H9 (cell line): ENCODE measurements at places on chromosomes 5 and 9. TPM values are rescaled to one million over a fixed set of nuclear protein-coding genes. Genes with fewer than 3 reads are reported as not detected.

Gene PHF2
- total RNA-seq: 17.4 and 18.8 TPM in 2 replicates

Gene PPP3R2
- total RNA-seq: not detected in 2 replicates

Gene PCDHGA7
- total RNA-seq: 0.83 and 0.88 TPM in 2 replicates

Gene CAMK2A
- 0.15 and 0.33 TPM in 2 replicates for total RNA-seq

Gene PSAT1
- total RNA-seq: 215 and 225 TPM in 2 replicates

Gene DCTN4
- 45.1 and 48.5 TPM in 2 replicates for total RNA-seq

Gene CARD19
- total RNA-seq: 21.4 and 23.6 TPM in 2 replicates

Gene PCDHB6
- 0.22 TPM in 1 of 2 replicates, not detected in the other for total RNA-seq

Gene ATP10B
- 0.11 and 0.42 TPM in 2 replicates for total RNA-seq

Gene MARVELD2
- total RNA-seq: 29.5 and 30.3 TPM in 2 replicates

Gene APBA1
- 1.7 and 1.8 TPM in 2 replicates for total RNA-seq

Gene CRB2
- 2.9 and 3.6 TPM in 2 replicates for total RNA-seq

Gene ACOT12
- not detected in 2 replicates for total RNA-seq

Gene CTXN3
- not detected in 2 replicates for total RNA-seq

Gene CCIN
- total RNA-seq: 0.11 TPM in 1 of 2 replicates, not detected in the other

Gene PCDHGB4
- 3.8 and 4.2 TPM in 2 replicates for total RNA-seq

Gene AFF4
- 68.1 and 73.2 TPM in 2 replicates for total RNA-seq

Gene TMEM8B
- 7.9 and 9.3 TPM in 2 replicates for total RNA-seq

Gene RAI14
- 118 and 127 TPM in 2 replicates for total RNA-seq

Gene GDA
- 3.6 and 3.8 TPM in 2 replicates for total RNA-seq

Gene CTSV
- total RNA-seq: 82.2 and 85.5 TPM in 2 replicates

Gene AFAP1L1
- total RNA-seq: 1.8 and 2.0 TPM in 2 replicates

Gene PDZD2
- 8.8 and 9.9 TPM in 2 replicates for total RNA-seq

Gene GABRG2
- total RNA-seq: 0.98 and 2.9 TPM in 2 replicates

Gene GRM6
- total RNA-seq: not detected in 2 replicates

Gene KLF9
- total RNA-seq: 0.18 and 0.26 TPM in 2 replicates

Gene PCDHA8
- 0.57 and 0.79 TPM in 2 replicates for total RNA-seq

Gene SLC6A7
- total RNA-seq: not detected in 2 replicates

Gene CD14
- total RNA-seq: 0.13 TPM in 1 of 2 replicates, not detected in the other

Gene TMEM232
- total RNA-seq: 1.6 and 1.8 TPM in 2 replicates

Gene TAF1L
- total RNA-seq: not detected in 2 replicates

Gene ELAVL2
- total RNA-seq: 16.8 and 19.9 TPM in 2 replicates

Gene SPINK6
- not detected in 2 replicates for total RNA-seq

Gene ADAMTS16
- total RNA-seq: 4.5 and 4.6 TPM in 2 replicates

Gene ALDH7A1
- total RNA-seq: 142 and 148 TPM in 2 replicates

Gene GCNT1
- total RNA-seq: 33.7 and 35.6 TPM in 2 replicates

Gene FYB1
- not detected in 2 replicates for total RNA-seq

Gene ERCC8
- total RNA-seq: 17.9 and 18.0 TPM in 2 replicates
